ENCODE measurements at places on chromosomes 1 and 21.

GRCh38 chr1:32818804-32819541 is 1.5 kb downstream of the S100PBP start:
- no peak for DNase-seq

- DNase-seq, result no peak
Measured at GRCh38 chr1:21104683-21105082, 72.0 kb downstream of the EIF4G3 start.

- no peak for DNase-seq
Measured at GRCh38 chr1:97145321-97145956, 423.9 kb downstream of the PTBP2 start.

GRCh38 chr1:149962039-149962647 is 25.5 kb upstream of the MTMR11 start:
- DNase-seq, result peak; percentile 14

DNA sequence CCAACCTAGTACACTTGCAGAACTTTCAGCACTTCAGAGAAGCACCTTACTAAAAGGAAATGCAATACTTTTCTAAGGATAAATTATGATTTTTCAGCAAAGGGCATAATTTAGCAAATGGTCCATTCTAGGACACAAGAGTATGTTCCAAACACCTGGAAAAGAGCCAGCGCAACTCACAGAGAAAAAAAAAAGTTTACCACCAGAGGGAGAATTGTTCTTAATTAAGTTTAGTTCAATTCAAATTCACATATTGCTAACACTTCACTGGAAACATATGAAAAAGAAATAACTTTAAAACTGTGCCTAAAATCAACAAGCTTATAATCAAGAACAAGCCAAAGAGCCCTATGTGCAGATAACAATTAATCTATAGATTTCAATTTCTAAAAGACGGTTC is 338.1 kb downstream of the SEC16B start:
- DNase-seq, result no peak

DNA sequence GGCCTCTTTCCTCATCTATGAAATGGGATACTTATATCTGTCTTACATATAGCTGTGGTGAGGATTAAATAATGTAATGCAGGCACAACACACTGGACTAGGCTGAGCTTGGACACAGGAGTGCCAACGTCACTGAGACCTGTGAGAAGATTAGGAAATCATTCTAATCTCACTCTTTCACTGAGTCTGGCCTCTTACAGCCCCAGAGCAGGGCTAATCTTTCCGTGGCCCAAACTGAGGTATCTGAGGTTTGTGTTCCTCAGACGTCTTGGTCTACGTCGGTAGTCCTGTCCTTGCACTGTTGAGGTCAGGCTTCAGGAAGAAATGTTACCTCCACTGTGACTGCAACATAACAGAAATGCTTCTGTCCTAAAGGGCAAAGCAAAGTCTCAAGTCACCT is 22.6 kb upstream of the A3GALT2 start:
- DNase-seq, result no peak

GRCh38 chr1:45044916-45045315 is 32.9 kb downstream of the UROD start:
- no peak for DNase-seq

- no peak for DNase-seq
Measured at GRCh38 chr21:36005018-36005417, 55.3 kb downstream of the SETD4 start.

DNA sequence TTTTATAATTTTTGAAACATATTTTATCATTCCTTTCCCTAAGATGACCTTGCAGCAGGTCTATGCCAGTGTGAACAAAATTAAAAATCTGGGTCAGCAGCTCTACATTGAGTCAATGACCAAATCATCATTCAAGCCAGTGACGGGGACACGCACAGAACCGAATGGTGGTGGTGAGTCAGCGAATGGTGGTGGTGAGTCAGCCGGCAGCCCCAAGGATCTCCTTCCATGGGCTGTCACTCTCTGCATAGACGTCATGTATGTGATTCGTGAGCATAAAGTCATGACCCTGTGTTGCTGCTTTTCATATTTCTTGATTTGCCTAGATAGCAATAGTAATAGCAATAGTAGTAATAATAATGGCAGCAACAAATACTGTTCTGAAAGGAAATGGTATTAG is 26.3 kb downstream of the PER3 start:
- peak; percentile 39 for DNase-seq

DNA sequence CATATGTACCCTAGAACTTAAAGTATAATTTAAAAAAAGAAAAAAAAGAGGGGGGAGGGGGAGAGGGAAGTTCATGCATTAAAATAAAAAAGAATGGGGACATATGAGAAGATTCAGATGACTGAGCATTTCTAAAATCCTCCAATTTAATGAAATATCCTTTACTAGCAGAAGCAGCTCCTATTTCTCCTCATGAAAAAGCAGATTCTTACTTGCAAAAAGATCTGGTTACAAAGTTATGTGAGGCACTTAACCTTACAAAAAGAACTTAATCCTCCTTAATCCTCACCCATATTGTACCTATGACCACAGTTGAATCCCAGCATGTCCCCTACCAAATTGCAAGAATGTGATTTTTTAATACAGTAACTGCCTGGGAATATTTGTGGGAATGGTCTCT is 298.5 kb downstream of the SRGAP2C start:
- no peak for DNase-seq

- DNase-seq, result no peak
Measured at GRCh38 chr21:35197191-35197590, 148.1 kb upstream of the RUNX1 start.

DNA sequence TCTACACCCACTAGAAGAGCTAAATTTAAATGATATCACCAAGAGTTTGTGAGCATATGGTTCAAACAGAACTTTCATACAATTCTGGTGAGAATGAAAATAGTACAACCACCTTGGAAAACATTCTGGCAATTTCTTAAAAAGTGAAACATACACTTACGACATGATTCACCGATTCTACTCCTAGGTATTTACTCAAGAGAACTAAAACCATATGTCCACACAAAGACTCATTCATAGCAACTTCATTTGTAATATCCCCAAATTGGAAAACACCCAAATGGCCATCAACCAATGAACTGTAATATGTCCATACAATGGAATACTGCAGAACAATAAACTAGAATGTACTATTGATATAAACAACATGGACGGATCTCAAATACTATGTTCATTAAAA is 51.2 kb upstream of the ADAM30 start:
- DNase-seq, result no peak

DNA sequence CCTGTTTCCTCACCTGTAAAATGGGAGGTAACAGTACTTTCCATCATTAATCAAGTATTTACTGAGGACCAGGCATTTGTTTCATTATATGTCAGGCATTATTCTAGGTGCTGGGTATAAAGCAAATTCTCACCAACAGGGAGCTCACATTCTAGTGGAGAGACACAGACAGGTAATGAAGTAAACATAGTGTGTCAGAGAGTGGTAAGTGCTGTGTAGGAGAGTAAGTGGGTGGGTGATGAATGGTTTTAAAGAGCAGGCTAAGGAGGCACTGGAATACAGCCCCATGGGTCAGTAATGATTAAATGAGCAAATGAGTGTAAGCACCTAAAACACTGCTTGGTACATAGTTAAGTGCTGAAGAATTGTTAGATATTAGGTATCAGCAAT is 60.4 kb downstream of the DNTTIP2 start:
- no peak for DNase-seq
